DMS79 treated with DMSO at 0.1 percent for 48 hours (cell line): ENCODE measurements at places on chromosomes 2 and 18.

DNA sequence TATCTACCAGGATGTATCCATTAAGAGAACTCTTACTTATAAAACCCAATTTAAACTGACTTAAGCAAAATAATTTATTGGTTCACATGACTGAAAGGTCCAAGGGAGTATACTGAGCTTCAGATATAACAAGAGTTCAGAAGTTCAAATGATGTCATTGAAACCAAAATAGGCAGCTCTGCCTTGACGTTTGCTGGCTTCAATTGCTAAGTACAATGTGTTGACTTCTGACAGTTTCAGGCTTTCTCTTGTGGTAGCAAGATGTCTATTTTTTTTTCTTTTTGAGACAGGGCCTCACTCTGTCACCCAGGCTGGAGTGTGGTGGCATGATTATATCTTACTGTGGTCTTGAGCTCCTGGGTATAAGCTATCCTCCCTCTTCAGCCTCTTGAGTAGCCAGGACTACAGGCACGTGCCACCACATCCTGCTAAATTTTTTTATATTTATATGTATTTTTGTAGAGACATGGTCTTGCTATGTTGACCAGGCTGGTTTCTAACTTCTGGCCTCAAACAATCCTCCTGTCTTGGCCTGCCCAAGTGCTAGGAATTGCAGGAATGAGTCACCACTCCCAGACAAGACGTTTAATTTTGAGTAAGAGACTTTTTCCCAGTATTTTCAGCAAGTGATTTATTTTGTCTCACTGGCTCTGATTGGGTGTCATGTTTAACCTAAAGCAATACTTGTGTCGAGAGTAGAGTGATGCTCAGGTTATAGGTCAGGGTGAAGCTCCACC lies 184.8 kb downstream of the NR4A2 start:
- no peak for DNase-seq

DNA sequence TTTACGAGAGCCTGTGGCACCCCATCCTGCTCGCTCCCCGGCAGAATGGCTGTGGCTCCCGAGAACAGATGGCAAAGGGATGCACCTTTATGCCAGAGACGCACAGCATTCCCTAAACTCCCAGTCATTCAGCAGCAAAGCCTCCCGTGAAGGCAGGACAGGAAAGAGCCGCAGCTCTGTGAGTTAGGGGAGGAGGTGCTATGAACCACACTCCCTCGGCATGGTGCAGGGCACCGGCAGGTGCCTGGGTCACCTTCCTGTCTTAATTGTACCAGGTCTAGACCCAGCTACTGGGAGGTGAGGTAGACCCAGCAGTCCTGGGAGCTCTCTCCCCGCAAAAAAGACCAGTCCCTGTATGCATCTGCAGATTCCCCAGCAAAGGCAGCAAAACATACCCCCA lies 149.8 kb downstream of the TWIST2 start:
- no peak for DNase-seq

GRCh38 chr2:48131539-48132270 lies 225.4 kb upstream of the FBXO11 start:
- peak; percentile 9 for DNase-seq

DNA sequence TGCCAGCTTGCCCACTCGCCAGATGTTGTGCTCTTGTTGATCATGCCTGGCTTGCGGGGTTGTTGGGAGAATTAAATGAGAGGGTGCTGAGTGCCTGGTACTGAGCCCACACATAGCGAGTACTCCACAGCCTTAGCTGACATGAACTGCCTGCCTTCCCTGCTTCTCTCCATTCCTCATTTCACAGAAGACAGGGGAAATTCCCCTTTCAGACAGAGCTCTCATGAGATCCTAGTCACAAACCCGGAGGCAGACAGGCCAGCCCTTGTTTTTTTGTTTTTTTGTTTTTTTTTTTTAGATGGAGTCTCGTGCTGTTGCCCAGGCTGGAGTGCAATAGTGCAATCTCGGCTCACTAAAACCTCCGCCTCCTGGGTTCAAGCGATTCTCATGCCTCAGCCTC lies 17.1 kb upstream of the DNMT3A start:
- DNase-seq: no peak

GRCh38 chr2:234479465-234479864 lies 17.4 kb downstream of the ARL4C start:
- DNase-seq: no peak

DNA sequence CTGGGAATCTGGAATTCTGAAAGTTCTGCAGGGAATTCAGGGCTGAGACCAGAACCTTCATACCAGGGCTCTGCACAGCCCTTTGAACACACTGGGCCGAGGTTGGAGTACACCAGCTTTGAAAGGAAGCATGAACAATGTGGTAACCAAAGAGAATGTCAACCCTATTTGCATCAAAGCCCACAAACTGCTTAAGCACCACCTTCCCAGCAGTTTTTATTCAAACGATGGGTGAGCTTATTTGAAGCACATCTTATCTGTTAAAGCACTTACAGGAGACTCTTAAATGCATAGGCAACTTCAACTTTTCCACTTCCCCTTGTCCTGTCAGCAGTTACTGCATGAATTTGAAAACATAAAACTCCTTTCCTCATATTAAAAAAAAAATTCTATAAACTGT lies 96.6 kb downstream of the TXNL1 start:
- DNase-seq: no peak

DNA sequence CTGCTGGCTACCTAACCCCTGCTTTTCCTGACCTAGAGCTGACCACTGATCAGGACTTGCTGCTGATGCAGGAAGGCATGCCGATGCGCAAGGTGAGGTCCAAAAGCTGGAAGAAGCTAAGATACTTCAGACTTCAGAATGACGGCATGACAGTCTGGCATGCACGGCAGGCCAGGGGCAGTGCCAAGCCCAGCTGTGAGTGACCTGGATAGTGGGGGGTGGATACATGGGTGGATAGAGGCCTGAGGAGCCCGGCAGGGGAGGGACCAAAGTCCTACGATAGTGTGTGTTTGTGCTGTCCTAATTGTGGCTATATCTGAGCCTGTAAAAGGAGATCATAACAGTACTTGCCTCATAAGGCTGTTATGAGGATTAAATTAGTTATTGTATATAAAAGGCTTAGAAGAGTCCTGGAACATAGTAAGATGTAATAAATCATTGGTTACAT lies 8.2 kb downstream of the PLCD4 start:
- DNase-seq: no peak

DNA sequence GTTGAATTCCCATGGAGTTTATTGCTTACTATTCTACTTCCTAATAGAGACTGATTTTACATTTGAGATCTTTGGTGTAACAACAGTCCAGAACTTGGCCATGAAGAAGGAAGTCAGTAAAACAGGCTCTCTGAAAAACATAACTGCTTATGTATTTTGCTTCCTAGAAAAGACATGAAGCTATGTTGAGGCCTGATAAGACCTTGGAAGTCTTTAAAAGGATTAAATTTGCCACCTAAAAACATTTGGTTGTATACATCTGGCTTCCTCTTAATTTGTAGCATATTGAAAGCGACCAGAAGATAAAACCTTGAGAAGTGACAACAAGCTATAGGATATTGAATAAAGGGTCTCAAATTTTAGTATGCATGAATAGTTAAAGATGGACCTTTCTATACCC lies 36.4 kb downstream of the PTRHD1 start:
- DNase-seq: no peak

DNA sequence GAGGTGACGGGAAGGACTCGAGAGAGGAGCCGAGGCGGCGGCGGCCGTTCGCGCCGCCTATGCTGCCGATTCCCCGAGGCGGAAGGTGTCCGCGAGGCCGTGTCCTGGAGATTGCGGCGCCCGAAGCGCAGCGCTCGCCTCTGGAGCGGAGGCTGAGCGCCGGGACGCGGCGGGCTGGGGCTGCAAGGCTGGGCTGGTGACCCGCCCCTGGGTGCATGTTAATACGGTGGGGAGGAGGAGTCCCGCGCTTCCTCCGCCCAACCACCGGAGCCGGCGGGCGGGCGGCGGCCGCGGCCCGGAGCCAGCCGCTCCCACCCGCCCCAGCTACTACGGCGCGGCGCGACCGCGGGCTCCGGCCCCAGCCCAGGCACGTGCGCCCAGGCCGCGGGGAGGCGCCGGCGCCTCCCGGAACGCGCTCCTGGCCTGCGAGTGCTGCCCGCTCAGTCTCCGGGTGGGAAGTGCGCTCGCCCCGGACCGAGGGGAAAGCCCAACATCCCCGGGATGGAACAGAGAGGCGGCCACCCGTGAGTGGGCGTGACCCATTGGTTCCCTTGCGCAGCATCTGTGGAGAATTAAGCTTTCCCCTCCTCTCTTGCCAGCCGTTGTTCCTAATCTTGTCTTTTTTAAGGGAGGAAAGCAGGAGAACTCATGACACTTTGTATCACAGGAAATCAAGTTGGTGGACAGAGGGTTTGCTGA lies at the start of gene DLGAP1:
Gene DLGAP1 (minus strand): TSS at position 195 of the 699 bp plus-strand sequence.
- DNase-seq: peak; percentile 52

GRCh38 chr2:63639344-63639743 lies 50.6 kb downstream of the MDH1 start:
- no peak for DNase-seq

- no peak for DNase-seq
Measured at GRCh38 chr2:164697688-164698461, 76.6 kb upstream of the GRB14 start.

DNA sequence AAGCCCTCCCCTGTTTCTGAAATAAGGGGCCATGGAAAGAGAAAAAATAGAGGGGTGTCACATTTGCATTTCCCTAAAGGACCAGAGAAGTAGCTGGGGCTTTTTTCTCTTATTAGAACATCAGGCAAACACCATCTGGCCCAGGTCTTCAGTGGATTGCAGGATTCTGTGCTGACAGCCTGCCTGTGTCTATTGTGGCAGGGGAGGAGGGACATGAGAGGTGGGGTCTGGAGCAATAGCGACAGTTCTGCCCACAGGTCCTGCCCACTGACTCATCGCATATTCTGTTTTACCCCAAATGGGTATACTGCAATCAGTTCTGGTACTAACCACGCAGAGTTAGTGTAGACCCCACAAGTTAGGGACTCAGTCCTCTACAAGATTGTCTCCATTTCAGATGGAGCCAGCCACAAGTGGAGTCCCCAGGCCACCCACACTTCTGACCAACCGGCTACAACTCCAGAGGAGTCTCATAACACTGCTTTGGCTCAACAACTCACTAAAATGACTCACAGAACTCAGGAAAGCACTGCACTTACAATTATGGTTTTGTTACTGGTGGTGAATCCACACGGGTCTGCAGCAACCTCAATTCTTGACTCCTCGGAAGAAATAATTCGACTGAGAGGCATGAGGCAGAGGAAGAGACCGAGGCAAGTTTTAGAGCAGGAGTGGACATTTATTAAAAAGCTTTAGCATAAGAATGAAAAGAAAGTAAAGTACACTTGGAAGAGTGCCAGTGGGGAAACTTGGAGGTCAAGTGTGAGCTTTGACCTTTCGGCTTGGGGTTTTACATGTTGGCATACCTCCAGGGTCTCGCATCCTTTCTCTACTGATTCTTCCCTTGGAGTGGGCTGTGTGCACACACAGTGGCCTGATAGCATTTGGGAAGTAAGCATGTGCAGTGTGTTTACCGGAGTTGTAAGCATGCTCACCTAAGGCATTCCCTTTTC lies 146.4 kb upstream of the SPATS2L start:
- no peak for DNase-seq

GRCh38 chr2:11342551-11343367 lies 1.7 kb downstream of the ROCK2 start:
- DNase-seq: peak; percentile 44

DNA sequence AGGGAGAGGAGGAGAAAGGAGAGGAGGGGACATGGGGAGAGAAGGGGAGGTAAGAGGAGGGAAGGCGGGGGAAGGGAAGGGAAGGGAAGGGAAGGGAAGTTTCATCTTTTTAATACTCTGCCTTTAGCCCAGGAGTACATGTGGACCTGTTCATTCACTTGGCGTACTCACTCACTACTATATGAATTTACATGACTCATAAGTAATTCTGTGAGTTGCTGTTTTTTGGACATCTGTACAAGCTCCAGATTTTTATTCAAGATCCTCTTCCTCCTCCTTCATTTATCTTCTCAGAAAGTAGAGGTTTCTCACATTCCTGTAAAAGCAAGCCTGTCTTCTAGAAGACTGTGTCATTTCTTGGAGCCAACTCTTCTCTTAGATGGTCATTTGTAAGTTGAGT lies 84.6 kb downstream of the RDH14 start:
- DNase-seq: no peak

DNA sequence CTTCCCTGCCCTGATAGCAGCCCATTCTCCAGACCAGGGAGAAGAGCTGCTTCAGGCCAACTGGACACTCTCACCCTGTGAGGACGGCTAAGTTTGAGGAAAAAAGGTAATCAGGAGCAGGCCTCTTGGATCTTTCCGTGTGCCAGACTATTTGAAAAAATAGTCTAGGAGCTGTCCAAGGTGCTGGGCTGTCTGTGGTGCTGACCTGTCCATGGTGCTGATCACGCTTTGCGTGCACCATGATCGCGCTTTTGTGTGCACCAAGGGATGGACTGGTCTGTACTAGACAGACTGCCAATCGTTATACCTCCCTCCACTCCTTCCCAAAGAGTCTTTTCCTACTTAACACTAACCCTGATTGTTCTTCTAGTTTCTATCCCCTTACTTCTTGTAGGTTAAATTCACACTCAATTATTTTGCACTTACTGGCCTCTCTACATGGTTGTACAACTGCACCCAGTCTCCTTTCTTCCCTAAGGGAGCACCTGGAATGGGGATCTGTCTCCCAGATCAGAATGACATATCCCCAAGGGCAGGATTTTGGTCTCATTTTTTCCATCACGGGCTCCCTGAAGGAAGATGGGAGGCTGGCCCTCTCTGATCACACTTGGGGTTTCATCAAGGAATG lies 295.4 kb downstream of the CELF4 start:
- DNase-seq: no peak

DNA sequence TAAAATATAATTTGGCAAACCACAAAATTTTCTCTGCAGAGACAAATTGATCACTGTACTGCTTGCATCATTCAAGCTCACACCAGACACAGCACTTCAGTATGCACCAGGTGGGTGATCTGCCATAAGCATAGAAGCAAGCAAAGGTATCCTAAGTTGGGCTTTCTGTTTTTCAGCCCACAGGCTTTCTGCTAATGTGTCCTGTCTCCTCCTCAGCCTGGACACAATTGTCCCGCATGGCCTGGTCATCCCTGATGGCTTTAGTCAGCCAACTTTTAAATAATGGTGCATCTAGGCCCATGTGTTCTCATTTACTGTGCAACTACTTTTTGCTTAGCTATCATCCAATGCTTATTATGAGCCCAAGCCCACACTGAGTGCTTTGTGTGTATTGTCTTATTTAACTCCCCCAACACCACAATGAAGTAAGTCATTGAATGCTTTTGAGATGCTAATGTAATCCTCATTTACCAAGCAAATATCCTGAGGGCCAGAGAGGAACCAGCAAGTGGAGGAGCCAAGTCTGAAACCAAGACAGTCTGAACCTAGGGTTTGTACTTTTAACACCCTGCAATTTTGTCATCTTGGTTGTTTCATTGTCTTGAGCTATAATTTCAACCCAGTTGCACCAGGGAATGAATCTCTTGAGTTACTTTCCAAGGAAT lies 111.2 kb upstream of the SETBP1 start:
- DNase-seq: no peak

- DNase-seq: no peak
Measured at GRCh38 chr18:56044239-56044638, 456.2 kb upstream of the TCF4 start.

DNA sequence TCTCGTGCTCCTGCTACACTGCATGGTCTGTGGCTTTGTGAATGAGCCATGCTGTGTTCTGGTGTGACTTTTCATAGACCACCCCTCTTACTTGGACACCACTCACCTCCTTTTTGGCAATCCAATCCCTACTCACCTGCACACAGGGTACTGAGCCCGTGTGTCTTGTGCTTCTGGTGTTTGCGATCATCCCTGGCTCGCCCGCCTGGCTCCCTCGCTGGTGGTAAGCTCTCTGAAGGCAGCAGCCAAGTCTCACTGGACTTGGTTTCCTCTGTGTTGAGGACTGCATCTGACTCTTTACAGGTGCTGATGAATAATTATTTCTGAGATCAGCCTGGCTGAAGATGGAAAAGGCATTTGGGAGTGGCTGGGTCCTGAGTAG lies 276.8 kb downstream of the TSN start:
- no peak for DNase-seq
